Activated CD4-positive, alpha-beta T cell treated with anti-CD3 and anti-CD28 coated beads for 36 hours (primary cell): ENCODE measurements at places on chromosomes 1 and 21. TPM values are rescaled to one million over a fixed set of nuclear protein-coding genes. Genes with fewer than 3 reads are reported as not detected.

Gene LINGO4
- total RNA-seq: 0.09 TPM

Gene PLEKHO1
- total RNA-seq: 13.2 TPM

Gene ITSN1
- 5.7 TPM for total RNA-seq

Gene RBM11
- 5.1 TPM for total RNA-seq

Gene KIF2C
- total RNA-seq: 101 TPM

Gene MATN1
- total RNA-seq: 0.43 TPM

Gene RNF223
- not detected for total RNA-seq

Gene REN
- not detected for total RNA-seq

- peaks cover 6% of the 10 kb centered on the region for H3K4me1 ChIP-seq
- H3K36me3 ChIP-seq: no peaks in the 10 kb centered on the region
- H3K27ac ChIP-seq: no peak overlapping the region
- peaks cover 26% of the 10 kb centered on the region for H3K27me3 ChIP-seq
These were observed 19.7 kb downstream of the CAMK2N1 start for GRCh38 chr1:20466273-20466672.

GRCh38 chr1:22903113-22903512 lies 69.6 kb downstream of the LACTBL1 start:
- no peak for DNase-seq
- no peak overlapping the region for H3K27ac ChIP-seq
- peaks cover 10% of the 10 kb centered on the region for H3K27me3 ChIP-seq

DNA sequence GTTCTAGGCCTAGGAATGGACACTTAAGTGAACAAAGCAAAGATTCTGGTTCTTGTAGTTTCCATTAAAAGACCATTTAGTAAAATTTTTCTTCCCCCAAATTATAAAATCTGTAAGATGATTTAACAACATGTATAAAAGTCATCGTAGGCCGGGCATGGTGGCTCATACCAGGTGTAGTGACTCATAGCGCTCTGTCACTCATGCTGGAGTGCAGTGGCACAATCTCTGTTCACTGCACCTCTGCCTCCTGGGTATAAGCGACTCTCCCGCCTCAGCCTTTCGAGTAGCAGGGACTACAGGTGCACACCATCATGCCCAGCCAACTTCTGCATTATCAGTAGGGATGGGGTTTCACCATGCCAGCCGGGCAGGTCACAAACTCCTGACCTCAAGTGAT lies 9.1 kb downstream of the ASPM start:
- peaks cover 17% of the 10 kb centered on the region for H3K4me1 ChIP-seq
- H3K4me3 ChIP-seq: no peak overlapping the region
- peaks cover 32% of the 10 kb centered on the region for H3K36me3 ChIP-seq
- no peaks in the 10 kb centered on the region for H3K27me3 ChIP-seq

DNA sequence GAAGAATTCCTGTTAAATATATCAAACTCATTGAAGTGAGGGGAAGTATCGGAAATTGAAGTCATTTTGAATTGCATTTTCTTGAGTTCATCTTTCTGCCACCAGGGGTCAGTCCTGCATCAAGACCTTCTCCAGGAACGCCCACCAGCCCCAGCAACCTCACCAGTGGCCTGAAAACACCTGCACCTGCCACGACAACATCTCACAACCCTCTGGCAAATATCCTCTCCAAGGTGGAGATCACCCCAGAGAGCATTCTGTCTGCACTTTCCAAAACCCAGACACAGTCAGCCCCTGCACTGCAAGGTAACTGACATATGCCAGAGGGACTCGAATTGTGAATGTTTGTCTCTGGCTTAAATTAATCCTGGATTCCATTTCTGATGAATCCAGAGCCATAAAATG lies 22.8 kb upstream of the TARS2 start:
- H3K4me1 ChIP-seq: peaks cover 4% of the 10 kb centered on the region
- no peak overlapping the region for H3K4me3 ChIP-seq
- H3K27me3 ChIP-seq: no peaks in the 10 kb centered on the region

- H3K4me3 ChIP-seq: no peak overlapping the region
- peak overlapping the region; percentile 17 for H3K27ac ChIP-seq
- peaks cover 2% of the 10 kb centered on the region for H3K27me3 ChIP-seq
- H3K36me3 ChIP-seq: no peaks in the 10 kb centered on the region
These were observed 192.9 kb downstream of the RHOU start for GRCh38 chr1:228927946-228928898.

DNA sequence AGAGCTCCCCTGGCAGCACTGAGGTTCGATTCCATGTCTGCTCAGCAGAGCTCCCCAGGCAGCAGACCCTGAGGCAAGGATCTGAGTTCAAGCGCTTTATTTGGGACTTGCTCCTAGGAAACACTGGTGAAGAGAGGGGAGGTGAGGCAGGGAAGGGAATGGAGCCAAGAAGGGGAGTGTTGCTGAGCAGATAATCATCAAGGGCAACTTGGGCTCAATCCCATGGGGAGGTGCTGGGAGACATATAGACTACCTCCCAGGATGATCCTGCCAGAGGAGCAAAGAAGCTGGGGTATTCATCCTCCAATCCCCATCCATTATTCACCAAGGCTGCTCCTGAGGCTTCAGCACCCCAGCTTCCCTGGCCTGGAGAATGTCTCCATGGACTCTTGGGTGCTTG lies 47.0 kb downstream of the GRIK3 start:
- no peaks in the 10 kb centered on the region for H3K4me1 ChIP-seq
- H3K27me3 ChIP-seq: peaks cover 12% of the 10 kb centered on the region
- DNase-seq: no peak
- H3K4me3 ChIP-seq: no peak overlapping the region
- no peak overlapping the region for H3K27ac ChIP-seq

- no peaks in the 10 kb centered on the region for H3K27me3 ChIP-seq
- H3K27ac ChIP-seq: no peak overlapping the region
- no peak overlapping the region for H3K4me3 ChIP-seq
- peaks cover 7% of the 10 kb centered on the region for H3K36me3 ChIP-seq
- DNase-seq: no peak
These were observed 136.0 kb downstream of the LTN1 start for GRCh38 chr21:28856588-28857250.

GRCh38 chr1:234778221-234779159 lies 168.5 kb upstream of the IRF2BP2 start:
- peaks cover 5% of the 10 kb centered on the region for H3K4me1 ChIP-seq
- H3K27ac ChIP-seq: no peak overlapping the region
- no peaks in the 10 kb centered on the region for H3K27me3 ChIP-seq

- peaks cover 57% of the 10 kb centered on the region for H3K4me1 ChIP-seq
- peak overlapping the region; percentile 1 for H3K27ac ChIP-seq
- no peaks in the 10 kb centered on the region for H3K27me3 ChIP-seq
- DNase-seq: no peak
- no peak overlapping the region for H3K4me3 ChIP-seq
These were observed 10.0 kb upstream of the RCSD1 start for GRCh38 chr1:167620002-167620401.

DNA sequence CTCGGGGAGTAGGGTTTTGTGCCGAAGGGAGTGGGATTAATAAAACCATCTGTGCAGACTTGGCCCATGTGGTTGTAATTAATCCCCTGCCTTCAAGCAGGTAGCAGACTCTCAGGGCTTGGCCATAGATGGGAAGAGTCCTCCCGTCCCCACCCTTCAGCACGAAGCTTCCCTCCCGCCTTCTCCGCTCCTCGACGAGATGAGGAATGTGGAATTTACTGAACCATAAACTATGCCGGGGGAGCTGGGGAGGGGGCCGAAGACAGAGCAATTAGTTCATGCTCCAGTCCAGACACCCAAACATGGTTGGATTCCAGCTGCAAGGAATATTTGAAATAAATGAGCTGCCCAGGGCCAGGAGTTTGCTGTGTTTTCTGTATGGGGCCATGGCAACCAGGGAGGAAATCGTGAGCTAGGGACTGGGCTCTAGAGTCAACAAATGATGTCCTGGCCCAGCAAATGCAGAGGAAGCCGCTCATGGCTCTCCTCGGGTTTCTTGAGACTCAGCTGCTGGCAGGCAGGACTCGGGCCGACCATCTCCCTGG lies 78.8 kb downstream of the SPSB1 start:
- no peak for DNase-seq
- no peak overlapping the region for H3K4me3 ChIP-seq
- H3K27me3 ChIP-seq: no peaks in the 10 kb centered on the region
- H3K27ac ChIP-seq: no peak overlapping the region
- H3K4me1 ChIP-seq: peaks cover 13% of the 10 kb centered on the region
- no peaks in the 10 kb centered on the region for H3K36me3 ChIP-seq

- H3K27ac ChIP-seq: peak within 1 kb of the TSS; percentile 87
- H3K4me1 ChIP-seq: peaks cover 20% of the 10 kb centered on the region
- no peaks in the 10 kb centered on the region for H3K27me3 ChIP-seq
- DNase-seq: peak; percentile 100
- H3K36me3 ChIP-seq: peaks cover 6% of the 10 kb centered on the region
- H3K4me3 ChIP-seq: peak within 1 kb of the TSS; percentile 80
These were observed at the start of gene PHF13 for GRCh38 chr1:6613361-6614018. Gene PHF13 (plus strand): TSS chr1:6613731. CDS start chr1:6614067, 336 bp downstream.

GRCh38 chr1:241888232-241888631 lies 40.2 kb downstream of the EXO1 start:
- H3K27me3 ChIP-seq: no peaks in the 10 kb centered on the region
- H3K4me1 ChIP-seq: peaks cover 4% of the 10 kb centered on the region
- no peak overlapping the region for H3K27ac ChIP-seq
- peaks cover 38% of the 10 kb centered on the region for H3K36me3 ChIP-seq
- DNase-seq: no peak
- no peak overlapping the region for H3K4me3 ChIP-seq

DNA sequence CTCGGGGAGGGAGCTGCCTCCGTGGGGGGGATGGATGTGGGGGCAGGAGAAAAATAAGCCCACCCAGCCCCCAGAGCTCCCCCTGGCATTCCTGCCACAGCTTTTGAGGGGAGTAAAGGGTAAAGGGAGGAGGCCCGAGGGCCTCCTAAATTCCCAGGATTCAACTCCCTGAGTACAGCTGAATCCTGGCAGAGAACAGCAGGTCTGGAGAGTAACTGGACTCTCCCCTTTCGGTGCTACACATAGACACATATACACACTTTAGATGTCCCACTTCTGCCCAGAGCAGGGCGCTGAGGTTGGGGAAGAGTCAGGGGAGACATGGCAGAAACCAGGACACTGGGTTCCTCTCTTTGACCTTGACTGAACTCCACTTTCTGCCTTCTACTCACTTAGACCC lies 3.0 kb downstream of the KIRREL1 start:
- no peaks in the 10 kb centered on the region for H3K36me3 ChIP-seq
- H3K4me3 ChIP-seq: no peak overlapping the region
- H3K27ac ChIP-seq: no peak overlapping the region
- DNase-seq: no peak

- peaks cover 3% of the 10 kb centered on the region for H3K27me3 ChIP-seq
- H3K36me3 ChIP-seq: no peaks in the 10 kb centered on the region
- DNase-seq: no peak
- no peaks in the 10 kb centered on the region for H3K4me1 ChIP-seq
- H3K4me3 ChIP-seq: no peak overlapping the region
These were observed 356.3 kb upstream of the DPYD start for GRCh38 chr1:98277118-98277517.

- no peaks in the 10 kb centered on the region for H3K27me3 ChIP-seq
- no peak for DNase-seq
- no peaks in the 10 kb centered on the region for H3K4me1 ChIP-seq
- no peak overlapping the region for H3K27ac ChIP-seq
- peaks cover 18% of the 10 kb centered on the region for H3K36me3 ChIP-seq
- H3K4me3 ChIP-seq: no peak overlapping the region
These were observed 12.7 kb upstream of the TGFB2 start for GRCh38 chr1:218332416-218332815.

GRCh38 chr1:200739702-200740570 lies 1.2 kb downstream of the CAMSAP2 start:
- H3K4me1 ChIP-seq: peaks cover 42% of the 10 kb centered on the region
- peak overlapping the region; percentile 91 for H3K4me3 ChIP-seq
- H3K36me3 ChIP-seq: no peaks in the 10 kb centered on the region
- DNase-seq: no peak
- peak overlapping the region; percentile 17 for H3K27ac ChIP-seq
- H3K27me3 ChIP-seq: peaks cover 4% of the 10 kb centered on the region

DNA sequence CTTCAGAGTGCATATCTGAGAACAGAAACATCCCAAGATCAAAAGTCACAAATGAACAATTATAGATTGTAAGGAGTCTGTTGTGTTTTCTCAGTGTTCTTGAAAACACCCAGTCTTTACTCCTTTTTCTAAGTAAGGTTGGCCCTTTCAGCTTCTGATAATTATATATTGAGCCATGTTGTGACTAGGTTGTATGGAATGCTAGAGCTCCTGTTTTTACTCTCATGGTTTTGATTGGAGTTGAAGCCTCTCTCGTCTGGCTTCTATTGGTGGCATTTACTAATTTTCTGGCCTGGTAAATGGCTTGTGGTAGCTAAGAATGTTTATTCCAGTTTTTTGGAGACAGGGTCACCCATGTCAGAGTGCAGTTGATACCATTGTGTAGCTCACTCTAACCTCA lies 84.7 kb downstream of the NDUFS5 start:
- peaks cover 7% of the 10 kb centered on the region for H3K27me3 ChIP-seq
- H3K4me1 ChIP-seq: peaks cover 18% of the 10 kb centered on the region
- no peaks in the 10 kb centered on the region for H3K36me3 ChIP-seq
- no peak overlapping the region for H3K27ac ChIP-seq

- H3K4me1 ChIP-seq: peaks cover 19% of the 10 kb centered on the region
- H3K27me3 ChIP-seq: no peaks in the 10 kb centered on the region
- peak overlapping the region; percentile 12 for H3K27ac ChIP-seq
- H3K36me3 ChIP-seq: peaks cover 81% of the 10 kb centered on the region
These were observed 26.5 kb downstream of the TRIM45 start for GRCh38 chr1:117094841-117095604.

GRCh38 chr1:196071447-196071846 lies 536.8 kb downstream of the KCNT2 start:
- no peak overlapping the region for H3K27ac ChIP-seq
- H3K27me3 ChIP-seq: no peaks in the 10 kb centered on the region
- no peaks in the 10 kb centered on the region for H3K36me3 ChIP-seq
- H3K4me1 ChIP-seq: no peaks in the 10 kb centered on the region
- DNase-seq: no peak

DNA sequence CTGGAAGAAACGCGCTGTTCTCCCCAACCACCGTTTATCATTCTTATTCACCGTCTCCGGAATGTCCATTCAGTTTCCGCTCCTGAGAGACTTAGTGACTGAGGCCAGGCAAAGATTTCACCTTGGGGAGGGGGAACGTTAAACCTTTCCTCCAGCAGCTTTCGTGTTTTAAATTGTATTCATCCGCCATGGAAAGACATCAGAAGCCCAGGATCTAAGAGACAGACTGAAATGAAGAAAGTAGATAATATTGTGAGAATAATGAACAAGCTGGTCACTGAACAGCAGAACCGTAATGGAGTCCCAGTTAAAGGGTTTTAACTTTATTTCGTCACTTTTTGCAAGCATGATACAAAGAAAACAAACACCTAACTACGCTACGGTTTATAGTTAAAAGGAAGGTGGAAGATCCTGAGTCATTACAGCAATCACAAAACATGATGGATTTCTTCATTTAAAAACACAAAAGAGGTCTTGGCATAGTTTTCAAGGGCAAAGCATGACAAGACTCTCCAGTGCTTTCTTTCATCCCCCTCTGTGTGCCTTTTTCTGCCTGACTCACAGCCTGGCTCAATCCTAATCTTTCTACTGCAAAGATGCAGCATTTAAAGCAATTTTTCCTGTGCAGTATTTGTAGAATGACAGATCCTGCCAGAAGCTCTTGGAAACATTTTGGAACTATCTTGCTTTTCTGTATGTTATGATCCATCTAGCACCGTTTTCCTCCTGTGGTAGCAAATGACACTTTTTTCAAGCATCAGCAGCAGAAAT lies 722 bp upstream of the SLC19A2 start:
- H3K4me3 ChIP-seq: peak overlapping the region; percentile 93
- peak overlapping the region; percentile 94 for H3K27ac ChIP-seq
- H3K36me3 ChIP-seq: peaks cover 6% of the 10 kb centered on the region
- peaks cover 1% of the 10 kb centered on the region for H3K27me3 ChIP-seq
- H3K4me1 ChIP-seq: peaks cover 49% of the 10 kb centered on the region
- DNase-seq: no peak
